Aorta (tissue), 5 donors: ENCODE measurements at places on chromosomes 6 and 20. TPM values are rescaled to one million over a fixed set of nuclear protein-coding genes. Genes with fewer than 3 reads are reported as not detected.
A peak's percentile ranks its signal among the peaks of the same experiment; 100 is the strongest.

DNA sequence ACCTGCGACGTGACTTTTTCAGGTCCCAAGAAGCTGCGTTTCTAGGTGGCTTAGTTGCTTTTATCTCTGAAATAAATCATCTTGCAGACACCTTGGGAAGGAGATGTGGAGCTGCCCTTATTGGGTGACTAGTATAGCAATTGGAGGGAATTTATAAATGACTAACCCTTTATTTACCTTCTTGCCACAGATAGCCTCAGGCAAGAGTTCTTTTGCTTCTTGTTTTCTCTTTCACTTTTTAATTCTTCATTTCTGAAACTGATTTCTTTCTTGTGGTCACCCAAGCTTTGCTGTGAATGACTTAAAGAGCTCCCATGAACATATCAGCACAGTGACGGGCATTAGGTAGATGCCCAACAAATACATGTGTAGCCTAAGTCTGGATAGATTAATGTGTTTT lies 3.0 kb downstream of the ADGRF4 start:
- no peak overlapping the region for H3K4me3 ChIP-seq
- H3K27ac ChIP-seq = no peak overlapping the region
- DNase-seq = no peak
- no peaks in the 10 kb centered on the region for H3K27me3 ChIP-seq

- no peaks in the 10 kb centered on the region for H3K4me1 ChIP-seq
- no peaks in the 10 kb centered on the region for H3K36me3 ChIP-seq
These were observed 26.5 kb downstream of the ULBP1 start for GRCh38 chr6:149990212-149990660.

- H3K27me3 ChIP-seq = no peaks in the 10 kb centered on the region
- no peak for DNase-seq
- H3K36me3 ChIP-seq = no peaks in the 10 kb centered on the region
- H3K4me1 ChIP-seq = peaks cover 5% of the 10 kb centered on the region
These were observed 13.0 kb downstream of the AFDN start for GRCh38 chr6:167839755-167840154.

DNA sequence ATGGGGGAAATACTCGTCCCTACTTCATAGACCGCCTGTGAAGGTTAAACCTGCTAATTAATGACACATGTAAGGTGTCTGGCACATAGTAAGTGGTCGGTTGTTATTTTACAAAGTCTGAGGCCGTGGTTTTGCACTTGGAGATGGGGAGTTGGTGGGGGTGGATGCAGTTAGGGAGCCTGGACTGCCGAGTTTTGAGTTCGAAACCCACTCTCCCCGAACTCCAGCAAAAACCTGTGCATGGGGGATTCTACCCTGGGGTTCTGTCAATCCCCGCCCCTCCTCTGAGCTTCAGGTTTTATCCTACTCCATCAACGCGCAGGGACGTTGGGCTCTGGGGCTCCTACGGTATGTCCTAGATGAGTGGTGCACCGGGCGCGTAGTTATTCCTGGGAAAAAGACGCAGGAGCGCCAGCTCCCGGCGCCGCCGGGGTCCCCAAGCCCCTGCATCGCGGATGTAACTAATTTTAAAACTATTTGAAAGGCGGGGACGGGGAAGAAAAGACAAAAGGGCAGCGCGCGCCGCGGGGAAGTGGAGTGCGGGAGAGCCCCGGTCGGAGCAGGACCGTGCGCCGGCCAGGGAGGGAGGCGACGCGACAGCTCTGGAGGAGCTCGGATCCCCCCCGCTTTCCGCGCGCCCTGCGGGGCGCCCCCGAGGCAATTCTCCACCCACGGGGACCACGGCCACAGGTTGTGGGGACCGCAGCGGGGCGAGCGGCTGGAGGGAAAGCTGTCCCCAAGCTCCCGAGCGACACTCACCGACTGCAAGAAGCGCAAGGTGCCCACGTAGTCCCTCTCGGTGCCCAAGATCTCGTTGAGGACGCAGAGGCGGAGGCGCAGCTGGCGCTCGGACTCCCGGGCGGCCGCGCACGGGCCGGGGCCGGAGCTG lies 672 bp downstream of the PREX1 start:
- no peaks in the 10 kb centered on the region for H3K27me3 ChIP-seq
- peak overlapping the region; percentile 82 for H3K27ac ChIP-seq
- peaks cover 4% of the 10 kb centered on the region for H3K4me1 ChIP-seq
- peak overlapping the region; percentile 97 for H3K4me3 ChIP-seq
- no peaks in the 10 kb centered on the region for H3K36me3 ChIP-seq

DNA sequence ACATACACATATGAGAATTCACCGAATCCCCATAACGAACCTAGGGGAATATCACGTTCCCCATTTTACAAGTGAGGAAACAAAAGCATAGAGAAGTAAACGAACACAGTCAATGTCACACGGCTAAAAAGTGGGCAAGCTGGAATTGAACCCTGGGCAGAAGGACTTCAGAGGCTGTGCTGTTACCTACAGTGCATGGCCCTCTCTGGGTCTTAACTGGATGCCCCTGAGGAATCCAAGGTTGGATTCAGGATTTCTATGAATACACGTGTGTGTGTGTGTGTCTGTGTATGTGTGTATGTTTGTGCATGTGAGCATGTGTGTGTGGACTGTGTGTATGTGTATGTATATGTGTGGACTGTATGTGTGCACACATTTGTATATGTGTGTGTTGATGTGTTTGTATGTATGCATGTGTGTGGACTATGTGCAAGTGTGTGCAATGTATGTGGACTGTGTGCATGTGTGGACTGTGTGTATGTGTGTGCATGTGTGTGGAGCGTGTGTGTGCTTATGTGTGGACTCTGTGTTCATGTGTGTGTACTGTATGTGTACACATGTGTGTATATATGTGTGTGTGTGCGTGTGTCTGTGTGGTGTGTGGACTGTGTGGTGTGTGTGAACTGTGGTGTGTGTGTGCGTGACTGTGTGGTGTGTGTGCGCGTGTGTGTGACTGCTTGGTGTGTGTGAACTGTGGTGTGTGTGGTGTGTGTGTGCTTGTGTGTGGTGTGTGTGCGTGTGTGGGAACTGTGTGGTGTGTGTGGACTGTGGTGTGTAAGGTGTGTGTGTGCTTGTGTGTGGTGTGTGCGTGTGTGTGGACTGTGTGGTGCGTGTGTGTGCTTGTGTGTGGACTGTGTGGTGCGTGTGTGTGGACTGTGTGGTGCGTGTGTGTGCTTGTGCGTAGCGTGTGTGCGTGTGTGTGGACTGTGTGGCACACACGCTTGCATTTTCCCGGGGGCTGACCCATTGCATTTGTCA lies 49.0 kb downstream of the HNF4A start:
- DNase-seq = peak; percentile 31
- H3K4me1 ChIP-seq = no peaks in the 10 kb centered on the region
- no peaks in the 10 kb centered on the region for H3K36me3 ChIP-seq
- H3K27me3 ChIP-seq = no peaks in the 10 kb centered on the region

DNA sequence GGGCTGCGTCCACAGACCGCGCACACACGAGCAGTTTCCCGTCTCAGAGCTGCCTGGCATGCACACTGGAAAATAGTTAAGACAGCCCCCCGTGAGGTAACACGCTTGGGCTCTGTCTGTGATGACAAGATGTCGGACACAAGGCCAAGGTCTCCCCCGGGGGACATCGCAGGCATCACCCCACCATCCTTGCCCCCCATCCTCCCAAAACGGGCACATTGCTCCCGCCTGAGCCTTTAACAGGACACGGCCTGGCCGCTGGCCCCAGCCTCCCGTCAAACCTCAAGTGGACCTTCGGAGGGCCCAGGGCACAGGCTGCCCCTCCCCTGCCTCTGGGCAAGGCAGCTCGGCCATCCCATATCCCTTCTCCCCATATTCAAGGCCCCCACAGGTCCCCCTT lies 5.6 kb downstream of the KCNQ2 start:
- no peak for DNase-seq
- no peak overlapping the region for H3K27ac ChIP-seq
- H3K4me3 ChIP-seq = no peak overlapping the region
- no peaks in the 10 kb centered on the region for H3K36me3 ChIP-seq

The PACSIN1 gene
- 0.84 TPM for total RNA-seq

The SLC22A1 gene
- total RNA-seq = 2.5 TPM

The PHACTR1 gene
- total RNA-seq = 33.9 TPM
